ENCODE measurements at places on chromosomes 4 and X.

GRCh38 chr4:168884251-168885124 lies 125.6 kb downstream of the CBR4 start:
- no peak for DNase-seq

- peak; percentile 19 for DNase-seq
Measured at GRCh38 chr4:144575181-144575580, 70.8 kb upstream of the HHIP start.

DNA sequence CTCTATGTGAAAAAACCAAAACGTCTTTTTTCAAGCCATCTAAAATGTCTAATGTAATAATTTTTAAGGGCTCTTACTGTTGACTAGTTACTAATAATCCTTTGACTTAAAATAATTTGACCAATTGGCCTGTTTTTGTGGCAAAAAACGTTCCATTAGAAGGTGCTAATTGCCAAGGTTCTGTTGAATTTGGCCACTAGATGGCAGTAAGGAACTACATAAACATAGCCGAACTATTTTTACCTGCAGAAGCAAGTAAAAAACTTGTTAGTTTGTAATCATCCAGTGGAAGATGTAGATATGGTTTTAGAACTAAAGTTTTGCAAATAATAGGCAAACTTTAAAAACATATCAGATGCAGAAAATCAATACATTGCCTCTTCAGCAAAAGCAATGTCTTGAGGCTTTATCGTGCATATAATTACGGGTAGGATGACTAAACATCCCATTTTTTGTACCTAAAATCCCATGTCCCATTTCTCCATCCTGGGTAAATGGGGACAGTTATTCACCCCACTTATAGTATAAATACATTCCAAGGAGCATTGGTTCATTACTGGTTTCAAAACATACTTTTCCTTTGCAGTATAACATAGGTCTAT lies 57.6 kb downstream of the PROM1 start:
- peak; percentile 85 for DNase-seq

DNA sequence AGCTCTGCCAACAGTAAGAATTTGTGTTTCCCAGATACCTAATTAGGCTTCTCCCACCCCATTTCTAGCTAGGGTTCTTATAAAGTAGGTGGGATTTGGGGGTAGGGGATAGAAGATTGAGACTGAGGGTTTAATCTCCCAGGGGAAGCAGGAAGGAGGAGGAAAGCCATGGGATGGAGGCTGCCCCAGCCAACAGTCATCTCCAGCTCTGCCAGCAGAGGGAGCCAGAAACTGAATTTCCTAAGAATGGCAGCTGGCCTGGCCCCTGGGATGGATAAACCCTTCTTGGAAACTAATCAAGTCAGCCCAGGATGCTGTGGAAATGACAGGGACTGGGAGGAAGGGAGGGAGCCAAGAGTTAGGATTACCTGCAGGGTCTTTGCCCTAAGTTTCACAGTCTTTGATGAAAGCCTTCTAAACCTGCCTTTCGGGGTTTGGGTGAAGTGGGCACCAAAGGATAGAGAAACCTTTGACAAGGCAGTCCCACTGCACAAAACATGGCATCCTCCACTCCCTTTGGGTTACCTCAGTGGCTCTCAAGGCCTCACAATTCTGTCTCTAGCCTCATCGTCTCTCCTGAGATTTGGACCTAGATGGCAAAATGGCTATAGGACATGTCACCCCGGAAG lies 6.7 kb upstream of the ERCC6L start:
- peak; percentile 73 for DNase-seq

- DNase-seq, result peak; percentile 74
Measured at GRCh38 chrX:66638591-66639500, at the start of gene EDA2R. TSS of gene EDA2R (minus strand) at chrX:66639078. CDS start at chrX:66616020, 23,058 bp downstream.

DNA sequence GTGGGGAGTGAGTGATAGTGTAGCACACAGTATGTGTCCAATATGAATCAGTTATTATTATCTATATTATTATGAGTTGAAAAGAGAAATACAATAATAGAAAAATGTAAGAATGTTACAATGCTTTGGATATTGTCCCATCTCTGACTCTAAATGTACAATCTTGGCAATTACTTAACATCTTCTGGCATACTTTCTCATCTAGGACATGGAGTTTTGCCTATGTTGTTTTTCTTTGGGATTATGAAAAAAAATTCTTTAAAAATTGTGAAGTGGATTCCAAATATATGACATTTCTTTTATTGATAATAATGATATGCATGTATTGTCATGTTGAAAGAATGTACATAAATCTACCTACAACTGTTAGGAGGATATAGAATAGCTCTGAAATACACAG lies 84.1 kb downstream of the TBCK start:
- DNase-seq, result peak; percentile 39

- no peak for DNase-seq
Measured at GRCh38 chr4:106486533-106486932, 118.0 kb upstream of the GIMD1 start.

GRCh38 chr4:174789657-174790056 lies 39.4 kb downstream of the GLRA3 start:
- no peak for DNase-seq

GRCh38 chr4:102869569-102870197 lies 891 bp downstream of the CISD2 start:
- no peak for DNase-seq

- DNase-seq, result no peak
Measured at GRCh38 chr4:19047279-19047880, 1025.8 kb upstream of the LCORL start.

- no peak for DNase-seq
Measured at GRCh38 chr4:99077177-99077576, 11.4 kb downstream of the ADH5 start.

DNA sequence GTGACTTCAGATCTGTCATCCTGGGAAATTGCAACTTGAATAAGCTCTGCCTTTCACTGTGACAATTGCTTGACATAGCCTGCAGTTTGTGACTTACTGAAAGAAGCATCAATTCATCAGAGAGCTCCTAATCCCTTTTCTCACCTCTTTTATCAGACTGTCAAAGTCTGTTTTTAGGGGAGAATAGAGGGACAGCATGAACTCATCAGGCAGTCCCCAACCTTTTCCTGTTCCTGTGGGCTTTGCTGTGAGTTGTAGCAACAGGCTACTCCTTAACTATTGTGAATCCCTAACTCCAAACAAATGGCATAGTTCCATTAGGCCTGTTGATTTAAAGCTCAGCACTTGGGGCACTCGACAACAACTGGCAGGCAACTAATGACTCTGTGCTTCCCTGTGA lies 64.9 kb downstream of the DOCK11 start:
- no peak for DNase-seq

DNA sequence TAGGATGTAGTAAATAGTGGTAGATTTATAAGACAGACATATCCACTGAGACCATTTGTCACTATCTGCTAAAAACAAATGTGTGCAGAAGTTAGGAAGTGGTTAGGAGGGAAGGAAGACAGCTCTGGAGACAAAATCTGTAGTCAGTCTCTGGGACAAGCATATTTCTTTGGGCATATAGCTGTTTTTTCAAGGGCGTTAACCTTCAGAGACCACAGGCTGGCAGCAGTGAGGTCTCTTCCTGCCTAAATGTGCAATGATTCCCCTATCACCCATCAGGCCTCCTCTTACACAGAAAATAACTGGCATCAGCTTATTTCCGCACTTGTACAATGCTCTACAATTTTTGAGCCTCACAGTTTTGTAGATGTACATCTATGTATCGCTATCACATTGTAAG lies 6.5 kb downstream of the TMEM150C start:
- no peak for DNase-seq
